ENCODE measurements at places on chromosomes 11 and 22.

- no peak for DNase-seq
Observed at GRCh38 chr11:11010624-11011127, 152.8 kb upstream of the ZBED5 start.

GRCh38 chr22:17928391-17928790 is 96.0 kb downstream of the MICAL3 start:
- DNase-seq, result no peak

GRCh38 chr11:84720706-84721402 is 906.3 kb downstream of the DLG2 start:
- DNase-seq, result peak; percentile 77

- DNase-seq, result no peak
Observed at GRCh38 chr22:19174106-19175025, 4.2 kb downstream of the SLC25A1 start.

DNA sequence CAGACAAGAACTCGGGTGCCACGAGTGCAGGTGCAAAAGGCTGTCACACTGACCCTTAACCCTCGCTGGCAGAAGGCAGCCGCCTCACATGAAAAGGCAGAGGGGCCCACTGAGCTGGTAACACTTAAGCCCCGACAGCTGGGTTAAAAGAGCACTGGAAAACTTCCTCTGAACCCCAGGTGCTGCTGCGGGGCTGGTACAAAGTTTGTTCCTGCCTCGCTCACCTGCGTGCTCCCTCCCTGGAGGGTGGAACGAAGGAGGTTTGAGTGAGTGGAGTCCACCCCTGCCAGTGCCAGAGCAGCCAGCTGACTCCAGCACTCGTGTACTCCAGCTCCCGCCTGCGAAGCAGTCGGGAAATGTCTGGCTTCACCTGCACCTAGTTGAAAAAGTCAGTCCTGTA is 12.6 kb downstream of the SULT4A1 start:
- peak; percentile 70 for DNase-seq

- DNase-seq, result peak; percentile 60
Observed at GRCh38 chr11:61587951-61588727, 7.3 kb upstream of the SYT7 start.

GRCh38 chr11:120547316-120547715 is 35.8 kb downstream of the GRIK4 start:
- DNase-seq, result no peak

- DNase-seq, result no peak
Observed at GRCh38 chr11:105899772-105900171, 122.3 kb downstream of the MSANTD4 start.

DNA sequence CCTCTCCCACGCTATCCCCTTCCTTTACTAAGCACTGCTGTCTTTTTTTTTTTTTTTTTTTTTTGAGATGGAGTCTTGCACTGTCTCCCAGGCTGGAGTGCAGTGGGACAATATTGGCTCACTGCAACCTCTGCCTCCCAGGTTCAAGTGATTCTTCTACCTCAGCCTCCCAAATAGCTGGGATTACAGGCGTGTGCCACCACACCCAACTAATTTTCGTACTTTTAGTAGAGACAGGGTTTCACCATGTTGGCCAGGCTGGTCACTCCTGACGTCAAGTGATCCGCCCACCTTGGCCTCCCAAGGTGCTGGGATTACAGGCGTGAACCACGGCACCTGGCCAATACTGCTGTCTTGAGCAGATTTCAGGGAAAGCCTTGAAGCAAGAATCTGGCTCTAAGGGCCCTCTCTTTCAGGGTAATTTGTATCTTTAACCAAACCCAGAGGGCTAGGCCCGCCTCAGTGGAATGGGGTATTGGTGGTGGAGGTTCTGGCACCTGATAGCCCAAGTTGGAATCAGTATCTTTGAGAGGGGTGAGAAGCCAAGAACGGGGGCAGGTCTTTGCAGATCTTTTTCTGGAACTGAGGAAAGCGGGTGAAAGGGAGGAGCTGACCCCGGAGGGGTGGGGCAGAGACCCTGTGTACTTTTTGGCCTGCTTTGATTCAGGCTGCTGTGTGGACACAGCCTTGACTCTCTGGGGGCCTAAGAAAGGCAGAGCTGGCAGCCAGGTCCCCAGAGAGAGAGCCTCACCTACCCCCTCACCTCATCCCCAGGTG is 37.0 kb downstream of the TRIOBP start:
- DNase-seq, result no peak

DNA sequence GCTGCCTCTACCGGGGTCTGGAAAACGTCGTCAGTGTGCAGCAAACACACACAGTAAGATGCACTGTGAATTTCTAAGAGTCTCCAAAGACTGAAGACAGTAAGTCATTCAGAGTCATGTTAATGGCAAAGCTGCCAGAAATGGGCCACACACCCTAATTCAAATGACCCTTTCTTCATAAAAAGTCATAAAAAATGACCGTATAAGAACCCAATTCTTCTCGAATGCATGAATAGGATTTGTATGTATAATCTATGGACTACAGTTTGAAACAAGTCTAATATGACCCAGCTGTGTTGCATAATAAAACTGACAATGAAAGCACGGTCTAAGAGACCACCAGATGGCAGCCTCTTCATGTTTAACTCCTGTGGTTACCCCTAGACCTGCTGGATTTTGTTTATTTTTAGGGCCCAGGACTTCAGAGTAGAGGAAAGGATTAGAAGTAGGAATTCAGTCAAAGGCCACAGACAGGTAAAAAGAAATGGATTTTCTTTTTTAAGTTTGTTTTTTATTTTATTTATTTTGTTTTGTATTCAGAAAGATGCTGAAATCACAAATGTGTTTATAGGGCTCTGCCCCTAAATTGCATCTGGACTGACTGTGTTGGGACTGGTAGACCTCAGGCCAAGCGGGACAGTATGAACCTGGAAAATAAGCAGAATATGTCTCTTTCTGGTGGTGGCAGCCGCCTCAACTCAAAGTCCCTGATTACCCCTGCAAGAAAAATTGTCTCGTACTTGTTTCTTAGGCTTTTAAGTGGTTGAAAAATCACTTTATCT is 32.1 kb upstream of the SLC5A12 start:
- DNase-seq, result no peak

DNA sequence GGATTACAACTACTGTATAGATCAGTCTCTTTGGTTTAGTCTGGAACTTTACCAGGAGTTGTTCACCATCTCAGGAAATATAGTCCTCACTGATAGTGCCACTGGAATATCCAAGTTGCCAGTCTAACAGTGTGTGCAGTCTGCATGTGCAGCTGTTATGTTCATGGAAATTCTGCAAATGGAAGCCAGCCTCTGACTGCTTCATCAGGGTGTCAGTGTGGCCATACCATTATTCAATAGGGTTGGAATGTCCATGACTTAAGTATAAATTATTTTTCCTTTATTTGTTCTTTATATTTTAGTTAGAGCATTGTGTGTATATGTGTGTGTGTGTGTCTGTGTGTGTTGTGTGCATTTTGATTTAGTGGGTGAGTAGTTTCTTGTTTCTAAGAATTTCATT is 51.8 kb downstream of the C11orf96 start:
- DNase-seq, result no peak

DNA sequence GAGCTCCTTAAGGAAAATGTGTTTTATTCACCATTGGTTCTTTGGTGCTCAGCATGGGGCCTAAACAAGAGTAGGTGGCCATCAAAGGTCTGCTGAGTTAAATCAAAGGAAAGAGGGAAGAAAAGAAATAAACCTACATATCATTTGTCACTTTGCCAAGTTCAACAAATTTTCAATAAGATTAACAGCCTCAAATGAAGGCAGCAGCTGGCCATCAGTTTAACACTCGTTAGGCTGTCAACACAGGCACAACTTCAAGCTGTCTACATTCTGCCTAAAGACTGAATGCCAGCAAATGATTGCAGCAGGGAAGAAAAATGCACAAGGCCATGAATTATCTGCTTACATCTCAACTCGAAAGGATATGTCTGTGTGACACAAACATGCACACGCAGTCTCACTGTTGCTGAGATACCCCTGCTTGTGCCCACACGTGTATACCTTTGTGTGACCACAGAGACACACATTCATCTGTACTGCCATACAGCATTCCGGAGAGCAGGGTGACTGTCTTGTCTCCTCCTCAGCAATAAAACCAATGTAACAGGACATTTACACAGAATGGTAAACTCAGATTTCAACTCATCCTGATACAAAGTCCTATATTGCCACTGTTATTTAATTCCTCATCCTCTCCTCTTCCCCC is 40.1 kb downstream of the TRIM66 start:
- DNase-seq, result no peak

GRCh38 chr22:31604746-31605705 is 57.0 kb downstream of the PISD start:
- DNase-seq, result no peak

DNA sequence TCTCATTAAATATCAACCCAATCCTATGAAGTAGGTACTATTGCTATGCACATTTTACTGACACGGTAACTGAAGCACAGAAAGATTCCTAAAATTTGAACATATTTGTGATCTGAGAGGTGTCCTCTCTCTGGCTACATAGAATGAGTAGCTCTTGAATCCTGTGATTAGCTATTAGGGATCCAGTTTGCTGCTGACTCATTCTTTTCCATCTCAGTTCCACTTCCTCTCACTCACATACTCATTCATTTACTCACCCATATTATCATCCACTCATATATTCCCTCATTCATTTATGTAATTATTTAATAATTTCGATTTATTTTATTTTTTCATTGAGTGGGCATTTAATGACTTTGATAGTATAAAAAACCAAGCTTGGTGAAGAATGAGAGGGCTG is 42.7 kb downstream of the OR5B17 start:
- DNase-seq, result no peak

- no peak for DNase-seq
Observed at GRCh38 chr11:773830-774229, 3.5 kb downstream of the GATD1 start.

DNA sequence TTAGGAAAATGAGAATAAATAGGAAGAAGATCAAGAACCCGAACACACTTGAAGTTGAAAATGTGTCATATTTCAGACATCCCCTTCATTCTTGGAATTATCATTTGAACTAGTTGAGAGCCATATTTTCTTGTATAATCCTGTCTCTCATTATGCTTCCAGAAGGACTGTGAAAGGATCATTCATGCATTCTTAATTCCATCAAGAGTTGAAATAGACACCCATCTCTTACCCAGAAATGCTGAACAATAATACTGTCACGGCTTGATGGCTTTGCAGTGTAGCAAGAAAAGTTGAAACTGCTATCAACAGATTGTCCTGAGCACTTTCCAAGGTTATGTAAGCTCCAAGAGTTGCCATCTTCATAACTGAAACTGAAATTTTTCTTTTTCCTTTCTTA is 79.7 kb downstream of the ARHGAP42 start:
- no peak for DNase-seq

DNA sequence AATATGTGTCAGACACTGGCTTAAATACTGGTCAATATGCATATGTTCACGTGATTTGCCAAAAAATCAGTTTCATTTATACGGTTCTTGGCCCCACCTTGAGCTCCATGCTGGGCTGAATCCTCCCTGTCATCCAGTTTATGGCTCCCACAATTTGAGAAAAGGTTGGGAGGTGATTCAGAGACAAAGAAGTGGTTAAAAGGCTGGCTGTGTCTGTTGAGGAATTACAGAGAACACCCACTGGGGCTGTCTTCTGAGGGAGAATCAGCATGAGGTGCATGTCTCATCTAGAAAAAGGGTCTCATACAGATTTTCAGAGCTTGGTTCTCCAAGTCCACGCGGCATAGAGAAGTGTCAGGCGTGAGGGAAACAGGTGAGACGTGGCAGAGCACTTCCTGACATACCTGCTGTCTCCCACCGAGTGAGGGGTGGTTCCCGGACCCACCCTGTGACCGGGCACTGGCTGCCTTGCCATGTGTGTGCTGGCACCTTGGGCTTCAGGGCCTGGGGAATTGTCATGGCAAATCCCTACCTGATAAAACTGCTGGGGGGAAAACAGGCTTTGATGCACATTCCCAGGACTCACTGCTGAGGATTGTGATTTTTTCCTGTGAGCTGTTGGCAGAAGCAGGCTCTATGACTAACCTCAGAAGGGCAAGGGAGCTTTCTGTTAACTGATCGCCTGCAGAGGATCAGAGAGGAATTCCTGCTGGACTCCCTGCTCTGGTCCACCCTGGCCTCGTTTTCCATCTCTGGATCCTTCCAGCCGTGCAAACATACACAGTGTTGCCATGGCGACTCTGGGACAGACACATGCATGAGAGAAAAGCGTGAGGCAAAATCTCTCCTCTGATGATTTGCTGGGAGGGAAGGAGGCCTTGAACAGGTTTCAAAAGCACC is 223.6 kb downstream of the ADAMTS15 start:
- no peak for DNase-seq

All from RPMI8226 (cell line).